Stimulated activated CD4-positive, alpha-beta T cell treated with anti-CD3 and anti-CD28 coated beads, Interleukin-1b, Interleukin-23, amount 100 ng/mL, for 1 hour (primary cell): ENCODE measurements at places on chromosomes 6 and 20.

- DNase-seq = no peak
These were observed 142.5 kb downstream of the KLHL32 start for GRCh38 chr6:97067045-97067444.

GRCh38 chr20:24485981-24486380 is 16.6 kb downstream of the SYNDIG1 start:
- no peak for DNase-seq

GRCh38 chr6:38713812-38714211 is 1.3 kb upstream of the DNAH8 start:
- DNase-seq = no peak

GRCh38 chr6:26296857-26297648 is 67.9 kb upstream of the BTN3A2 start:
- DNase-seq = no peak
